ENCODE measurements at places on chromosomes 13 and 19. TPM values are rescaled to one million over a fixed set of nuclear protein-coding genes. Genes with fewer than 3 reads are reported as not detected.

- peaks cover 55% of the 10 kb centered on the region for H3K36me3 ChIP-seq
- peaks cover 2% of the 10 kb centered on the region for H3K4me1 ChIP-seq
- DNase-seq = no peak
- no peak overlapping the region for H3K27ac ChIP-seq
These were observed 6.1 kb downstream of the SLC35E1 start for GRCh38 chr19:16566161-16566560.

DNA sequence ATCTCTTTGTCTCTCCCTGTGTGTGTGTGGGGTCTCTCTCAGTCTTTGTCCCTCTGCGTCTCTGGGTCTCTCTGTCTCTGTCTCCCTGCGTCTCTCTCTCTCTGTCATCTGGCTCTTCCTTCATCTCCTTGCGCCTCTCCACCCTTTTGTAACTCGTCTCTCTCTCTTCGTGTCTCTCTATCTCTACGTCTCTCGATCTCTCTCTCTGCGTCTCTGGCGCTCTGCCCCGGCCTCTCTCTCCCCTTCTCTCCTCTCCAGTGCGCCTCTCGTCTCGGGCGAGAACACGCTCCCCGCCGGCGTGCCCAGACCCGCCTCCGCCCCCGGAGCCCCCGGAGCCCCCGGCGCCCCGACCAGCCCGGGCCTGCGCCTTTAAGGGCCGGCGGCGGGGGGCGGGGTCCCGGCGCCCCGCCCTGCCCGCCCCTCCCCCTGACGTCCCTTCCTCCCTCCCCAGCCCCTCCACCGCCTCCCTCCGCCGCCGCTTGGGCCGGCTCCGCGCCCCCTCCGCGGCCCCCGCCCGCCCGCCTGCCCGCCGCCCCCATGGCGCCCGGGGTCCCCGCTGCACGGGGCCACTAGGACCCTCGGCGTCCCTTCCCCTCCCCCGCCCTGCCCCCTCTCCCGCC lies at the start of gene MARK4:
Gene MARK4, plus strand, starts transcription at position 440 of the 620 bp plus-strand sequence. CDS start 318 bp downstream, outside the sequence.
- peak; percentile 72 for DNase-seq
- H3K27ac ChIP-seq = peak within 1 kb of the TSS; percentile 86
- no peaks in the 10 kb centered on the region for H3K36me3 ChIP-seq
- H3K27me3 ChIP-seq = no peaks in the 10 kb centered on the region

- H3K4me3 ChIP-seq = no peak overlapping the region
- no peak overlapping the region for H3K27ac ChIP-seq
- H3K4me1 ChIP-seq = no peaks in the 10 kb centered on the region
- no peaks in the 10 kb centered on the region for H3K27me3 ChIP-seq
- peak; percentile 67 for DNase-seq
These were observed 35.4 kb upstream of the MAP3K10 start for GRCh38 chr19:40155749-40156265.

- H3K27ac ChIP-seq = no peak overlapping the region
- no peak overlapping the region for H3K4me3 ChIP-seq
- DNase-seq = no peak
- H3K27me3 ChIP-seq = no peaks in the 10 kb centered on the region
- H3K36me3 ChIP-seq = no peaks in the 10 kb centered on the region
- no peaks in the 10 kb centered on the region for H3K4me1 ChIP-seq
These were observed 78.0 kb downstream of the ATP11A start for GRCh38 chr13:112767506-112768471.

DNA sequence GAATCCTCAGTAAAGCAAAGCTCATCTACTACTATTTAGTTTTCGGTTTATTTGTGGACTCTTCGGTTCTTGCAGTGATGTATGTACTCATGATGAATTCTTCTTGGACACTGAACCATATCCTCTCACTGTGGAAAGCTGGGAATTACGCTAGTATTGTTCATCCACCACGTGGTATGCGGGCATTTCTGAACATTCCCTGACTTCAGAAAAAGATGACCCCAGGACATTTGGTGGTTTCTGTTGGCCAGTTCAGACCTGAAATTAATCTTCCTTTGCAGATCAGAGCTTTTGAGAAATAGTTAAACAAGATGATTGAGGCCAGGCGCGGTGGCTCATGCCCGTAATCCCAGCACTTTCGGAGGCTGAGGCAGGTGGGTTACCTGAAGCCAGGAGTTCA lies 25.3 kb upstream of the FBN3 start:
- no peak overlapping the region for H3K27ac ChIP-seq
- DNase-seq = no peak
- H3K4me3 ChIP-seq = no peak overlapping the region
- H3K27me3 ChIP-seq = no peaks in the 10 kb centered on the region
- H3K36me3 ChIP-seq = no peaks in the 10 kb centered on the region

GRCh38 chr19:48190288-48190884 lies 19.9 kb downstream of the ZSWIM9 start:
- peak overlapping the region; percentile 46 for H3K27ac ChIP-seq
- H3K4me1 ChIP-seq = peaks cover 9% of the 10 kb centered on the region
- H3K4me3 ChIP-seq = no peak overlapping the region
- peak; percentile 98 for DNase-seq

GRCh38 chr13:73290844-73291243 lies 232.0 kb downstream of the KLF5 start:
- no peak overlapping the region for H3K4me3 ChIP-seq
- no peaks in the 10 kb centered on the region for H3K4me1 ChIP-seq
- no peaks in the 10 kb centered on the region for H3K36me3 ChIP-seq

DNA sequence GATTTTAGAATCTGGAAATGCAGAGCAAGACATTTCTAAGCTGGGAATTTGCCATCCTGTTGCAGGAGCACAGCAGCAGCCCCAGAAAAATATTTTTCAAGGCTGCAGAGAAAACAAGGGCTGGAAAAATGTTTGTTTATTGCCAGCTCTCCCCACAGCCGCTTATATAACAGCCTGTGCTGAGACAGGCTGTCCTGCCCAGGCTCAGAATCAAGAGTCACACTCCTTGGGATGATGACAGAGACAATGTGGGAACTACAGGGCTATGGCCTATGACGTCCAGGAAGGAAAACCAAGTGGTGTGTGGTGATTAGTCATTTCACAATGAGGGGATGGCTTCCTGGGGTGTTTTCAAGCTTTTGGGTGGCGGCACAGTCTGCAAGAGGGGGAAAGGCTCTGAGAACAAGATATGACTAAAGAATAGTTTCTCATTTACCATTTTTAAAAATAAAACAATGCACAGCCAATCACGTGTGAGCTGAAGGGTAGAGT lies 136.3 kb upstream of the SERP2 start:
- no peak overlapping the region for H3K27ac ChIP-seq
- H3K4me3 ChIP-seq = no peak overlapping the region
- peaks cover 6% of the 10 kb centered on the region for H3K4me1 ChIP-seq
- no peaks in the 10 kb centered on the region for H3K27me3 ChIP-seq
- DNase-seq = peak; percentile 61

The SOHLH2 gene
- 2.5 TPM for total RNA-seq

- no peaks in the 10 kb centered on the region for H3K27me3 ChIP-seq
- no peaks in the 10 kb centered on the region for H3K36me3 ChIP-seq
- H3K27ac ChIP-seq = no peak overlapping the region
- no peak for DNase-seq
- H3K4me3 ChIP-seq = no peak overlapping the region
- peaks cover 3% of the 10 kb centered on the region for H3K4me1 ChIP-seq
These were observed 309.8 kb upstream of the ZNF507 start for GRCh38 chr19:32035626-32036025.

The DNAAF3 gene
- total RNA-seq = 4.2 TPM

The DMKN gene
- total RNA-seq = not detected

- H3K36me3 ChIP-seq = peaks cover 19% of the 10 kb centered on the region
- no peak overlapping the region for H3K27ac ChIP-seq
- no peaks in the 10 kb centered on the region for H3K27me3 ChIP-seq
- H3K4me3 ChIP-seq = no peak overlapping the region
- H3K4me1 ChIP-seq = no peaks in the 10 kb centered on the region
These were observed 2.4 kb upstream of the LYL1 start for GRCh38 chr19:13104848-13105711.

DNA sequence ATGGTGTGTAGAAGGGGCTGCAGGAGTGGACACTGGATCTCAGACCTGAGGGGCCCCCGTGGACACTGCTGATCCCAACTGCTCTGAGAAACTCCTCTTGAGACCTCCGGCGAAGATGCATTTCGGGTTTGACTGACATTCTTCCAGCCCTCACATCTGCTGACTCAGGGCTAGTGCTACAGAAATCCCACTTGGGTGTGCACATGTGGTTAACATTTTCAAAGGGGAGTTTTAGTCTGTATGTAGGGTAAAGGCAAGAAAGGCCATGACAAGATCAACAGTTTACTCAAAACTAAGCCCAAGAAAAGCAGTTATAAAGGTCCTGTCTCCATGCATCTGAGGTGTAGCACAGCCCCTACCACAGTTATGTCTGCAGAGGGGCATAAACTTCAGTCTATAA lies 31.2 kb downstream of the DLEU7 start:
- no peaks in the 10 kb centered on the region for H3K27me3 ChIP-seq
- H3K36me3 ChIP-seq = no peaks in the 10 kb centered on the region
- DNase-seq = no peak
- no peak overlapping the region for H3K4me3 ChIP-seq
- H3K4me1 ChIP-seq = no peaks in the 10 kb centered on the region

DNA sequence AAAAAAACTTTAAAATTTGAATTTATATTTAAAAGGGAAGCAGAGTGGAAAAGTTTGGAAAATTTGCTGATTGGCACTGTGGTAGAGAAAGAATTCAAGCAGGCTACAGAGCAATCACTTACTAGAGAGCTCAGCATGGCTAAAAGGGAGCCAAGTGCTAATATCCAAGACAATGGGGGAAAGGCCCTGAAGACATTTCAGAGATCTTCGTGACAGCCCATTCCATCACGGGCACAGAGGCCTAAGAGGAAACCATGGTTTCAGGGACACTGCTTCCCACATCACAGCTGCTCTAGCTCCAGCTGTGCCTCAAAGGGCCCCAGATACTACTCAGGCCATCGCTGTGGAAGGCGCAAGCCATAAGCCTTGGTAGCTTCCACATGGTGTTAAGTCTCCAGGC lies 73.7 kb downstream of the SGCG start:
- DNase-seq = no peak
- H3K27me3 ChIP-seq = no peaks in the 10 kb centered on the region
- no peak overlapping the region for H3K4me3 ChIP-seq
- H3K4me1 ChIP-seq = no peaks in the 10 kb centered on the region
- H3K27ac ChIP-seq = no peak overlapping the region
- H3K36me3 ChIP-seq = no peaks in the 10 kb centered on the region

DNA sequence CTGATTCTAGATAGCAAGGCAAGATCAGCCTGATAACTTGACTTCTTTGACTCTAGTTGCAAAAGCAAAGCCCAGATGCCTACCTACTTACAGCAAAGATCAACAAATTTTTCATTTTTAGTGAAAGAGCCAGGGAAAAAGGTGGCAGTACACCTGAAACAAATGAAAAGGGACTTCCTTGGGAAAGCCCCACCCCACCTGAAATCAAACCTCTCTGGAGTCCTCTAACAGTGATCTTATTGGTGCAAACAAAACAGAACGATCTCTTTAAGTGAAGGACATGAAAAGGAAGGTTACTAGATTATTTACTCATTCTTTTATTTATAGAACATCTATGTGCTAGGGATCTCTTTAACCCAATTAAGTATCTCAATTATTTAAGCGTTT lies 507 bp upstream of the LCP1 start:
- H3K4me1 ChIP-seq = peaks cover 25% of the 10 kb centered on the region
- no peaks in the 10 kb centered on the region for H3K36me3 ChIP-seq
- no peak overlapping the region for H3K4me3 ChIP-seq
- no peaks in the 10 kb centered on the region for H3K27me3 ChIP-seq

GRCh38 chr13:99389520-99390304 lies 82.5 kb upstream of the GPR183 start:
- H3K27ac ChIP-seq = no peak overlapping the region
- H3K36me3 ChIP-seq = no peaks in the 10 kb centered on the region
- H3K4me3 ChIP-seq = no peak overlapping the region

- H3K27ac ChIP-seq = no peak overlapping the region
- H3K36me3 ChIP-seq = no peaks in the 10 kb centered on the region
- H3K4me3 ChIP-seq = no peak overlapping the region
These were observed 5.7 kb downstream of the PALM3 start for GRCh38 chr19:14056069-14056666.

DNA sequence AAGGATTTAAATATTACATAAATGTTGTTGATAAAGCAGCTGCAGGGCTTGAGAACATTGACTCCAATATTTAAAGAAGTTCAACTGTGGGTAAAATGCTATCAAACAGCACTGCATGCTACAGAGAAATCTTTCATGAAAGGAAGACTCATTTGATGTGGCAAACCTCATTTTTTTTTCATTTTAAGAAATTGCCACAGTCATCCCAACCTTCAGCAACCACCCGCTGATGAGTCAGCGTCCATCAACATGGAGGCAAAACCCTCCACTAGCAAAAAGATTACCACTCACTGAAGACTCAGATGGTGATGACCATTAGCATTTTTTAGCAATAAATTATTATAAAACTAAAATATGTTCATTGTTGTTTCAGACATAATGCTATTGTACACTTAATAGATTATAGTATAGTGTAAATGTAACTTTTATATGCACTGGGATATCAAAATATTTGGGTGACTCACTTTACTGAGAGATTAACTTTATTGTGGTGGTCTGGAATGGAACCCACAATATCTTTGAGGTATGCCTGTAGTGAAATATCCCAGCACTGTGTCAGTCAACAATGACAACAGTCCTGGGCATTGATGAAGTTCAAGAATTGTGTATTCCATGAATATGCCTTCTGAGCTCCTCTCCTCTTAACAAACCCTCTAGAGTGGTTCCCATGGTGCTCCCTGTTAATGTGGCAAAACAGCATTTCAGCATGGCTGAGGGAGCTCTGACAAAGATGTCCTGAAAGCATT lies 52.4 kb upstream of the SOX21 start:
- no peak overlapping the region for H3K27ac ChIP-seq
- no peak for DNase-seq
- H3K4me1 ChIP-seq = no peaks in the 10 kb centered on the region
